H9 (cell line): ENCODE measurements at places on chromosomes 6 and 20. TPM values are rescaled to one million over a fixed set of nuclear protein-coding genes. Genes with fewer than 3 reads are reported as not detected.

The LYRM2 gene
- total RNA-seq = 29.3 and 29.8 TPM in 2 replicates

The FOXC1 gene
- total RNA-seq = 0.04 TPM in 1 of 2 replicates, not detected in the other

The LGSN gene
- total RNA-seq = 0.13 and 0.22 TPM in 2 replicates

The SCGN gene
- not detected in 2 replicates for total RNA-seq

The ZC2HC1B gene
- not detected in 2 replicates for total RNA-seq

The CRISP3 gene
- not detected in 2 replicates for total RNA-seq

The NECAB3 gene
- total RNA-seq = 51.5 and 57.7 TPM in 2 replicates

The CTAGE9 gene
- total RNA-seq = 0.13 TPM in 1 of 2 replicates, not detected in the other

The CASS4 gene
- not detected in 2 replicates for total RNA-seq

The MAP3K5 gene
- 1.6 and 1.7 TPM in 2 replicates for total RNA-seq

The GGTLC1 gene
- total RNA-seq = not detected in 2 replicates

DNA sequence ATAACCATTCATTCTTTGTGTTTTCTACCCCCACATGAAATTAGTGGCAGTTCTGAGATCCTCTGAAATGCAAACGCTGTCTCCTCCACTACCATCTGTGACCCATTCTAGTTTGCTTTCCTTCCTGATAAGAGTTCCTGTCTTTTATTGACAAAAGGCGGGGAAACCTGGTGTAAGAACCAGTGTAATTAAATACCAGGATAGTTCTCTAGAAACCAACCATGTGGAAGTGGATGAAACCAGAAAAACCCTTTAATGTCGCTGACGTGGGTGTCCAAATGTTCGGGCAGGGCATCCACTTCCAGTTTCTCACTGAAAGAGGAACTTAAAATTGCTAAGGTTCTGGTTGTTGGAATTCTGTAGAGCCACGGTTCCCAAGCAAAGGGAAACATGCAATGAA, 79.1 kb downstream of the TNFRSF21 start:
- no peak for DNase-seq
- no peaks in the 10 kb centered on the region for H3K27me3 ChIP-seq
- no peak overlapping the region for H3K27ac ChIP-seq
- peaks cover 31% of the 10 kb centered on the region for H3K36me3 ChIP-seq

GRCh38 chr6:24019393-24019792, 106.6 kb upstream of the NRSN1 start:
- DNase-seq = no peak
- H3K4me1 ChIP-seq = no peaks in the 10 kb centered on the region
- no peak overlapping the region for H3K4me3 ChIP-seq
- no peak overlapping the region for H3K27ac ChIP-seq

DNA sequence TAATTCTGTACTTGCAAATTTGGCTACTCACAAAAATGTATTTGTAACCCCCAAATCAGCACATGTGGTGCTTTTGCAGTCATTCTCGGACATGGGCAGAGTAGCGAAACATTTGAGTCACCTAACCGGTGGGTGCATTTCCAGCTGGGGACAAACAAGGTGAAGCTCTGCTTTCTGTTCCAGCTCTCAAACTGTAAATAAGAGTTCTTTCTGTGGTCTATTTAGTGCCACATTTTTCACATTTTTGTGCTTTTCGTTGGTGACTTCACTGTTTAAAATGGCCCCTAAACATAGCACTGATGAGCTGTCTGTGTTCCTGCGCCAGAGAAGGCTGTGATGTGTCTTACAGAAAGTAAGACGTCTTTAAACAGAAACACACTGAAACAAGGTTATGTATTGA, 244.5 kb downstream of the CDC5L start:
- H3K27me3 ChIP-seq = no peaks in the 10 kb centered on the region; the same call in 1 of the 2 replicates
- H3K4me3 ChIP-seq = no peak overlapping the region
- no peak for DNase-seq
- no peaks in the 10 kb centered on the region for H3K36me3 ChIP-seq
- peaks cover 7% of the 10 kb centered on the region; the same call in 1 of the 2 replicates for H3K4me1 ChIP-seq
- no peak overlapping the region for H3K27ac ChIP-seq

DNA sequence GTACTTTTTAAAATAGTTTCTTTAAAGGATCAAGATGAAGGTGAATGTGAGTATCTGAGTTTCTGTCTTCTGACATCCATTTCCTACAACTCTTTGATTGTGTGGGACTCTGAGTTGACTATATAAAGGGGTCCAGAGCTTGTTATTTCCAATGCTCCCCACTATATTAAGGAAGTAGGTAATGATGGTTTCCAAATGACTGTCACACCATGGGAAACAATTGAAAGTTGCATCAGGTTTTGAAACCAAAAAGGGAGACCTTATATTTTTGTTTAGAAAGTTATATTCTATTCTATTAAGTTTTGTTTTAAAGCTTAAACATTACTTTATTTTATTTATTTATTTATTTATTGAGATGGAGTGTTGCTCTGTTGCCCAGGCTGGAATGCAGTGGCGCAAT, 11.2 kb downstream of the CASS4 start:
- no peaks in the 10 kb centered on the region for H3K36me3 ChIP-seq
- peaks cover 1% of the 10 kb centered on the region; the same call in 1 of the 2 replicates for H3K27me3 ChIP-seq
- DNase-seq = no peak
- no peak overlapping the region for H3K4me3 ChIP-seq
- no peak overlapping the region for H3K27ac ChIP-seq

DNA sequence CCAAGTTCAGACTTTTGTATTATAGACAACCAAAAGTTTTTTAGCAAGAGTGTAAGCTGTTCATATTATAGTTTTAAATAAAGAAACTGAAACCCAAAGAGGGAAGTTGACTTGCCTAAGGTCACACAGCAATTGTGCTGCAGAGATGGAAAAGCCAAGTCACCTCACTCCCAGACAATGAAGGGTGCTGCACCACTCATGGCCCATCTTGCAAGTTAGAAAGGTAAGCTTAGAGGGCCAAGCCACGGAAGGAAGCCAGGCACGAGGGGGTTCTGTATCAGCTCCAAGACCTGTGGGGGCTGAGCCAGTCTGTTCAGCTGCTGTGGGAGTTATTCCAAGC, 860 bp downstream of the DEFB124 start:
- H3K4me3 ChIP-seq = no peak overlapping the region
- H3K27me3 ChIP-seq = no peaks in the 10 kb centered on the region
- no peaks in the 10 kb centered on the region for H3K4me1 ChIP-seq
- no peak overlapping the region for H3K27ac ChIP-seq

GRCh38 chr6:142707255-142707654, 237.7 kb downstream of the HIVEP2 start:
- H3K36me3 ChIP-seq = no peaks in the 10 kb centered on the region
- no peak for DNase-seq
- no peak overlapping the region for H3K4me3 ChIP-seq
- peaks cover 3% of the 10 kb centered on the region; the same call in 1 of the 2 replicates for H3K4me1 ChIP-seq
- no peak overlapping the region for H3K27ac ChIP-seq
- H3K27me3 ChIP-seq = no peaks in the 10 kb centered on the region

DNA sequence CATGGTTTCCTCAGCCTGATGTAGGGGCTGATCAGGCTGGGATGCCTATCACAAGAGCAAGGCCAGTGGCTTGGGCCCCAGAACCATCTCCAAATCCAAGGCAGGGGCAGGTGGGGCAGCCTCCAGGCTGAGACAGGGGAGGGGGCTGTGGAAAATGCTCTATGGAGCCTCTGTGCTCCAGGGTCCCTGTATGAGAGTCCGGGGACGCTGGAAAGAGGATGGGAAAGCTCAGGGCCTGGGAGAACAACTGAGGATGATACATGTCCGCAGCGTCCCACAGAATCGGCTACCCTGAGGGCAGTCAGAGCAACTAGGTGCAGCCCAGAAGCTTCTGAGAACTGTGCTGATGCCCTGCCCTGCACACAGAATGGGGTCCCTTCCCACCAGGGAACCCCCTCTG, 43.4 kb downstream of the CPXM1 start:
- no peak for DNase-seq
- no peaks in the 10 kb centered on the region for H3K4me1 ChIP-seq
- no peak overlapping the region for H3K4me3 ChIP-seq

DNA sequence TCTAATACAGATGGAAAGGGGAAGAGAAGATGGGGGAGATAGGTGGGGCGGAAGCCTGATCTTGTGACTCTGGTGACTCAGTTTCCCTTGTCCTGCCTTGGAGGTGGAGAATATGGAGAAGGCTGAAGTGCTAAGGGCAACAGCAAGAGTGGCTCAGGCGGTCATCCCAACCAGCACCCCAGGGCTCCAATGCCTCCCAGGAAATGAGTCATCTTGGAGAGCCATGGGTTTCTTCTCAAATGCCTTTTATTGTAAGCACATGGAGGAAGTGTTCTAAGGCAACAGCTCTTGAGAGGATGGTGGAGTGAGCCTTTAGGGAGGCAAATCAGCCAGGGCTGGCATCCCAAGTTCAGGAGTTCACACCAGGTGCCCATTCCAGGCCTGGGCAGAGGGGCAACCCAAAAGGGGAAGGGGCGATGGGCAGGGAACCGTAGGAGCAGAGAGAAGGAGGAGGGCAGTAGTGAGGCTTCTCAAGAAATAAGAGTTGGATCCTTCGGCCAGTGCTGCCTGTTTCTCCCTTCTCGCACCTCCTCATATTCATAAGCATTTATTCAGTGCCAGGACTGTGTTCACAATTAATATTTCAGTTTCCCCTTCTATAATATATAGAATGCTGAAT, 13.2 kb upstream of the AHCY start:
- peaks cover 5% of the 10 kb centered on the region; the same call in 1 of the 2 replicates for H3K27me3 ChIP-seq
- no peak for DNase-seq
- H3K36me3 ChIP-seq = no peaks in the 10 kb centered on the region
- H3K4me1 ChIP-seq = peaks cover 10% of the 10 kb centered on the region; the same call in 1 of the 2 replicates
- H3K4me3 ChIP-seq = no peak overlapping the region

DNA sequence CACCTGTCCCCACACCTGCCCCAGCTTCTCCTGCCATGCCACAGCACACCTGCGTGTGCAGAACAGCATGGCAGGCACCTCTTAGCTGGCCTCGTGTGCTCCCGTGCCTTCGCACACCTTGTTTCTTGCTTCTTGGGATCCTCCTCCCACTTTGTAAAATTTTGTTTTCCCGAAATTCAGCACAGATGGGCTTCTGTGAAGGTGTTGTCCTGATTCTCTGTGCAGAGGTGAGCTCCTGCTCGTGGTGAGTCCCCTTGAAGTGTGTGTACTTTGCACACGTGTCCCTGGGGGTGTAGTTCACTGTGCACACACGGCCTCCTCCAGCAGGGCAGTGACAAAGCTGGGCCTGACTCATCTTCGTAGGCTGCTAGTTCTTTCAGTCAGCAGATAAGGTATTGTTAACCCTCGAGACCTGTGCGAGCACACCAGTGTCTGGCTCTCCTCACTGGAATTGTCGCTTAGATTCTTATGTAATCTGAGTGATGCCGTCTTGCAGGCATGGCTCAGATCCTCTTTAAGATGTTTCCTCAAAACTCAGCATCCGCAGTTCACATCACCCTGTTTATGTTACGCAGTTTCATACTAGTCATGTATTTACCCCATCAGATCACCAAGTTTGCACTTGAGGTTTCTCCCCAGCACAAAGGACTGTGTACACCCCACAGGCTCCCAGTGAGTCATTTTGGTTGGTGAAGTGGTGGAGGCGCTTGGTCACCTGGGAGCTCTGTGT, 77.7 kb downstream of the CDYL start:
- no peaks in the 10 kb centered on the region for H3K4me1 ChIP-seq
- no peak overlapping the region for H3K4me3 ChIP-seq
- DNase-seq = no peak
- no peaks in the 10 kb centered on the region for H3K27me3 ChIP-seq
- H3K36me3 ChIP-seq = peaks cover 2% of the 10 kb centered on the region; the same call in 2 of the 3 replicates

DNA sequence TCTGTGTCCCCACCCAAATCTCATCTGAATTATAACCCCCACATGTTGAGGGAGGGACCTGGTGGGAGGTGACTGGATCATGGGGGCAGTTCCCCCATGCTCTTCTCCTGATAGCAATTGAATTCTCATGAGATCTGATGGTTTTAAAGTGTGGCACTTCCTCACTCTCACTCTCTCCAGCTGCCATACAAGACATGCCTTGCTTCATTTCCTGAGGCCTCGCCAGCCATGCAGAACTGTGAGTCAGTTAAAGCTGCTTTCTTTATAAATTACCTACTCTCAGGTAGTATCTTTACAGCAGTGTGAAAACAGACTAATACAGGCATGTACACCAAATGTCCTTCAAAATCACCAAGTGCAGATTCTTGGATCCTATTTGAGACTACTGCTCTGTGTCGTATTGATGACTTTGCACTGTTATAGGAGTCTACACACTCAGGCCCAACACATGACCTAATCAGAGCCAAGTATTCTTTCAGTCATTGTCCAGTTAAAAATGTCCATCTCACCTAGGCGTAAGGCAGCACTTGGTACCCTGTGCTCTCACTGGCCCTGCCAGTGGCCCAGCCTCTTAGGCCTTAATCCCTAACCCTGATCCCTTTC, 52.8 kb upstream of the UST start:
- H3K27ac ChIP-seq = no peak overlapping the region
- no peak overlapping the region for H3K4me3 ChIP-seq
- no peaks in the 10 kb centered on the region for H3K27me3 ChIP-seq
- H3K36me3 ChIP-seq = peaks cover 6% of the 10 kb centered on the region; the same call in 1 of the 2 replicates
- no peaks in the 10 kb centered on the region for H3K4me1 ChIP-seq

DNA sequence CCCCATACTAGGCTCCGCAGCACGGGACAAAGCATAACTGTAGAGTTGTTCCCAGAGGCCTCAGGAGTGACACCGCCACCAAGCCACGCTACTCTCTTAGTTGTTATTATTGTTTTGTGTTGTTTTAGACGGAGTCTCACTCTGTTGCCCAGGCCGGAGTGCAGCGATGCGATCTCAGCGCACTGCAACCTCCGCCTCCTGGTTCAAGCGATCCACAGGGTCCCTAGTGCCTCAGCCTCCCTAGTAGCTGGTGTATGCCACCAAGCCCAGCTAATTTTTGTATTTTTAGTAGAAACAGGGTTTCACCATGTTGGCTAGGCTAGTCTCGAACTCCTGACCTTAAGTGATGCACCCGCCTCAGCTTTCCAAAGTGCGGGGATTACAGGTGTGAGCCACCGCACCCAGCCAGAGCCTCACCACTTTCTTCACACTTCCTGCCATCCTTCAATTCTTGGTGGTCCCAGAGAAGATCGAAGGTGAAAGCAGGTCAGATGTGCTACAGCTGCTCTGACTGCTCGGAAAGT, 11.8 kb downstream of the RPL7L1 start:
- peaks cover 15% of the 10 kb centered on the region for H3K36me3 ChIP-seq
- no peaks in the 10 kb centered on the region for H3K27me3 ChIP-seq
- H3K27ac ChIP-seq = no peak overlapping the region
- DNase-seq = no peak
- H3K4me1 ChIP-seq = no peaks in the 10 kb centered on the region; the same call in 1 of the 2 replicates
